ENCODE measurements at places on chromosomes 3 and 15.

- DNase-seq, result peak; percentile 58
These were observed 47.0 kb upstream of the TFG start for GRCh38 chr3:100662113-100662823.

DNA sequence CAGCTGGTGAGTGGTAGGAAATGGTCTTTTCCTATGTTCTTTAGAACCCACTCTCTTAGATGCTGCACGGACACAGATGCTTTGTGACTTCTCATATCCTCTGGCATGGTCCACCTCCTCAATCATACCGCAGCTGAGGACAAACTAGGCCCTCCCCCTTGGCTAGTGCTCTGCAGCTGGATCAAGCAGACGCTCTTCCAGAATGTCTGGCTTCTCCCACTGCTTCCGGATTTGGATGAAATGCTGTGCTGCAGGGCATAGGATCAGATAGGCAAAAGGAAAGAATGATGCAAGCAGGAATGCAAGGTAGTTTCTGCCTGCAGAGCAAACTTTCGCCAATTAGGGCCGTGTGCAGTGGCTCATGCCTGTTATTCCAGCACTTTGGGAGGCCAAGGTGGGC is 75.7 kb upstream of the SLC4A7 start:
- peak; percentile 74 for DNase-seq

- DNase-seq, result peak; percentile 18
These were observed 262.2 kb upstream of the IL12A start for GRCh38 chr3:159726231-159726964.

GRCh38 chr3:133457025-133457424 is 57.2 kb downstream of the BFSP2 start:
- no peak for DNase-seq

DNA sequence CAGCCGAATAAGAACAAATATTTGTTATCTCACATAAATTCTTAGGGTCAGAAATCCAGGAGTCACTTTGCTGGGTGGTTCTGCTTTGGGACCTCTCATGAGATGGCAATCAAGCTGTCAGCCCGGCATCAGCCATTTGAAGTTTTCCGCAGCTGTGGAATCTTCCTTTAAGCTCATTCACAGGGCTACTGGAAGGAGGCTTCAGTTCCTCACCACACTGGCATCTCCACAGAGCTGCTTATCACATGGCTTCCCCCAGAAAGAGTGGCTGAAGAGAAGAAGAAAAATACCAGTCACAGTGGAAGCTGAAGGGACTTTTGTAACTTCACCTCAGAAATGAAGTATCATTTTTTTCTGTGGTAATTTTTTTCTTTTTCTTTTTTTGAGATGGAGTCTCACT is 267.7 kb downstream of the CHL1 start:
- DNase-seq, result no peak

- no peak for DNase-seq
These were observed 2.1 kb downstream of the LPP start for GRCh38 chr3:188156056-188156455.

GRCh38 chr3:23830869-23831484 is 25.2 kb downstream of the UBE2E1 start:
- no peak for DNase-seq

- peak; percentile 95 for DNase-seq
These were observed 326.1 kb downstream of the SATB1 start for GRCh38 chr3:18098960-18099587.

GRCh38 chr3:124584552-124585391 is 145.5 kb upstream of the UMPS start:
- DNase-seq, result no peak

DNA sequence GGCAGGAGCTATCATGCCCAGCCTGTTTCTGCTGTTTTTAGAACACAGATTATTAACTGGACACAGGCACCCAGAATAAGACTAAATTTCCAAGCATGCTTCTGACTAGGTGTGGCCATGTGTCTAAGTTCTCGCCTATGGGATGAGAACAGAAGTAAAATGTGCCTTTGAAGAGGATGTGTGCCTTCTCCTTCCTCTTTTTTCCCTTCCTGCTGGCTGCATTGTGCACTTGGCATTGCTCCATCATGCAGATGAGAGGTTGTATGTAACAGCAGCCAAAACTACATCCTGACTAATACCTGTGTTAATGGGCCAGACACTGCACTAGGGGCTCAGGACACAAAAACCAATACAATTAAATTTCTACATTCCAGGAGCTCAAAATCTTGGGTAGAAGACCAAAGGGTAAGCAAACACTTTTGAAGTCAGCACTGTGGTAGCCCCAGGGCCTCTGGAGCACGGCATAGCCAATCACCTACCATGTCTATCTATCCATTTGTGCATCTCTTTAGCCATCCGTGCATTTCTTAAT is 40.9 kb upstream of the RNU6-1 start:
- DNase-seq, result no peak

DNA sequence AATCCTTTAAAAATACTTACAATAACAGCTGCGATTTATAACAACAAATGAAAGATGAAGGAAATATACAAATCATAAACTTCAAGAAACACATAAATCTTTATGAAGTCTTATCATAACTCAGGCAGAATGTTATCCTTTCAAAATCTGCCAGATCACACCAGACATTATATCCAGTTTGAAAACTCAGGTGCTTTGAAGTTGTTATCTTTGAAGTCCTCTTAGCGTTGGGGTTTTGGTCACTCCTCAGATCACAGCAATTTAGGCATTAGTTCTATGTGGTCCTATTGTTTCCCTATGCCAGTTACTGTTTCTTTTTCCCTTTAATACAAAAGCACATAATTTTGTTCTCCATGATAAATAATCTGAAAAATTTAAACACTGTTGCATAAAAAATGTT is 934.6 kb downstream of the EPHA3 start:
- no peak for DNase-seq

- no peak for DNase-seq
These were observed 743.8 kb upstream of the GBE1 start for GRCh38 chr3:82505079-82505756.

DNA sequence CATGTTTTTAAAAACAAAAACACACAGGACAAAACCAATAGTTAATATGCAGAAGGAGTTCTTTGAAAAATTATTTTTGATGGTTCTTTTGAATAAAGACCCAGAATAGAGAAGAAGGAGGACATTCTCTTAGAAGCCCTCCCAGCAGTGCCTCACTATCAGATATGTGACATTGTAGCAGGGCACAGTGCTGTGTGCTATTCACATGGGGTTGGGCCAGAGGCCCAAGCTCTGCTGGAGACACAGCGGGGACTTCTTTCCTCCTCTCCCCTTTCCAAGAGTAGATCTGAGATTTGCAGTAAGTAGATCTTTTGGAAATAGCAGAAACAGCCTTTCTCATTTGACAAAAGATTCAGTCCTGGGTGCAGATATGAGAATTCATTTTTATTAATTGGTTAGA is 6.3 kb downstream of the GYG1 start:
- no peak for DNase-seq

DNA sequence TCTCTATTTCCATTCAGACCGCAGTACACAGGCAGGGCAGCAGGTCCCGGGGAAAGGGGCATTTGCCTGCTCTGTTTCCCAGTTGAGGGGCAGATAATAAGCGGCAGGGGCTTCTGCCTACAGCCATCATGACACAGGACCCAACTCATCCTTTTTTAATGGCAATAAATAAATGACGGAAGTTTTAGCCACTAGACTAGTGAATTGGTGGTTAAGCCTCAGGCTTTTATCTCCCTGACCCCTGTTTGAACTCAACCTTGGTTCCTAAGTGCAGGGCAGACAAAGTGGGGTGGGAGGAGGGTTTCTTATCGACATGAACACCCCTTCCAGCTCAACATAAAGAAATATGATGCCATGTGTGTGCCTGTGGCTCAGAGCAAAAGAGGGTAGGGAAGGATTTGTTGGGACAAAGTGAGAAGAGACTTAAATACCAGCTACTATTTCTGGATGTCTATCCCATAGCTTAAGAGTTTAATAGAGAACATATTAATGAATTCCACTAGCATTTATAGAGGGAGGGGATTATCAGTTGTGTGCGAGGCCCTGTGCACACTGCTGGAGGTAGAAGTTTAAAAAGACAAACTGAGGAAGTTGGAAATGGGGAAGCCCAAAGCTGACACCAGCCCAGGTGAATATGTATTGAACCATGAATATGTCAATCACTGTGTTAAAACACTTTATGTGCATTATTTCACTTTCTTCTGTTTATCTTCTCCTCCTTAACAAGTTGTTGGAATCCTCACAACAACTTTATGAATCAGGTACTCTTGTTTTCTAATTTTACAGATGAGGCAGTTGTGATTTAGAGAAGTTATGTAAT is 939.4 kb downstream of the MCTP2 start:
- DNase-seq, result no peak

DNA sequence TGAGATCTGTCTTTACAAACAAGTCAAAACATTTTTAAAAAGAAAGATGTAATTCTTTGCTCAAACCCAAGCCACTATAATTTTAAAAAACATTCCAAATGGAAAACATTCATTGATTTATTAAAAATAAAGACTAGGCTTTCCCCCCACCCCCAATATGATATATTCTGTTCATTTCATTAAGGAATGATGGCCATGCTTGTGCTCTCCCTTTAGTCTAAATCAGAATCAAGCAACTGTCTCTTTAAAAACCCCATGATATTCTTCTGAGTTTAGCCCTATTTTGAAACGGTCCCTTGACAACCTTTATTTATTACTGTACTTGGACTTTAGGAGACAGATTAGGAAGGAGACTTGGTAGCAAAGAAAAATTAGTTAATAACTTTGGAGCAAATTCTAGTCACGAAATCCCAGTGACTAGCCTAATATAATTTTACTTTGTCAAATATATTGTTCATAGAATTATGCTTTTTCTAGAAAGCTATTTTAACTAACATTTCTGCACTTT is 38.4 kb downstream of the TSC22D2 start:
- DNase-seq, result no peak

GRCh38 chr3:183230826-183231225 is 22.2 kb upstream of the B3GNT5 start:
- no peak for DNase-seq

DNA sequence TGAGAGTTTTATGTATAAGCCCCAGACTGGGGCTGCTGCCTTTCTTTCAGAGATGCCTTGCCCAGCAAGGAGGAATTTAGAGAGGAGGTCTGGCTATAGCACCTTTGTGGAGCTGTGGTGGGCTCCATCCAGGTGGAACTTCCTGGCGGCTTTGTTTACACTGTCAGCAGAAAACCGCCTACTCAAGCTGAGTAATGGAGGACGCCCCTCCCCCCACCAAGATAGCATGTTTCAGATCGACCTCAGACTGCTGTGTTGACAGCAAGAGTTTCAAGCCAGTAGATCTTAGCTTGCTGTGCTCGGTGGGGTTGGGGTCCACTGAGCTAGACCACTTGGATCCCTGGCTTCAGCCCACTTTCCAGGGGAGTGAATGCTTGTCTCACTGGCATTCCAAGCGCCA is 155.6 kb downstream of the STXBP5L start:
- no peak for DNase-seq

DNA sequence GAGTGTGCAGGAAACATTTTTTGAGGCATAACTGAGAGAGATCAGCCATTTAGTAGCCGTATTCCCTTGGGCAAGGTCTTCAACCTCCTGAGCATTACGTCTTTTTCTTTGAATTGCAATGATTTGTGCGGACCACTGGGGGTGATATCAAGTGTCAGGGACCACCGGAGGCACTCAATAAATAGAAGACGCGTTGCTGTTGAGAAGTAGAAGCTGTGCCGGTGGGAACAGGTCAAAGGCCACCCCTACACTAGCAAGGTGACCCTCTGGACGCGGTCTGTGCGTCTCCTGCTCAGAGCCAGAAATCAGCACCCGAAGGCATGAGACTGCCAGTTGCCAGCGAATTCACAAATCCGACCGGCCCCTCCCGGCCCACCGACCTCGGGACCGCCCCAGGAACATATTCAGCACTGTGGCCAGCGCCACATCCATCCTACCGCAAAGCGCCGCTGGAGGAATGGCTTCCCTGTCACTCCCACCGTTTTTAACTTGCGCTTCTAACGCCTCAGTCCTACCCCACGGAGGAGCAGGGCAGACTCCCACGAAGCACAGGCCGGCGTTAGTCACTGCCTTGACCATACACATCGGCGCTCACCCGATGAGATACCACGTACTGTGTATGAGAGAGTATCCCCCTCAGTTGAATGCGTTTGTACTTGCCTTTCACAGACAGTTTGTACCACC is 1.4 kb upstream of the GHSR start:
- peak; percentile 44 for DNase-seq

GRCh38 chr3:119930286-119930685 is 148.4 kb downstream of the NR1I2 start:
- DNase-seq, result no peak

DNA sequence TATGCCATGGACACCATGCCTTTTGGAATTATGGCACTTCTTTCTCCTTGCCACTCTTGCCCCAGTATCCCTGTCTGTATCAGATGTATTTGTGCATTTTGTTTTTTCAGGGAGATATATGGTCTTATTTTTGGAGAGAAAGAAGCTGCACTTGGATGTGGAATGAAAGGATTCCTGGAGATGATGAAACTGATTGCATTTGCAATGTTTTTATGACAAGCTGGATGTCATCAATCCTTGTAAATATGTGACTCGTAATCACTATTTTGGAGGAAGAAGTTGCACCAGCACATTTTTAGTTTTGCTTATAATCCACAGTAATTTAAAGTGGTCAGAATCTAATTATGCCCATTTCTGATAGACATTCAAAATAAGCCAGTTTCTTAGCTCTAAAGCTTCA is 165.0 kb downstream of the NR1D2 start:
- DNase-seq, result no peak
